ENCODE measurements at places on chromosomes 2 and 18.

DNA sequence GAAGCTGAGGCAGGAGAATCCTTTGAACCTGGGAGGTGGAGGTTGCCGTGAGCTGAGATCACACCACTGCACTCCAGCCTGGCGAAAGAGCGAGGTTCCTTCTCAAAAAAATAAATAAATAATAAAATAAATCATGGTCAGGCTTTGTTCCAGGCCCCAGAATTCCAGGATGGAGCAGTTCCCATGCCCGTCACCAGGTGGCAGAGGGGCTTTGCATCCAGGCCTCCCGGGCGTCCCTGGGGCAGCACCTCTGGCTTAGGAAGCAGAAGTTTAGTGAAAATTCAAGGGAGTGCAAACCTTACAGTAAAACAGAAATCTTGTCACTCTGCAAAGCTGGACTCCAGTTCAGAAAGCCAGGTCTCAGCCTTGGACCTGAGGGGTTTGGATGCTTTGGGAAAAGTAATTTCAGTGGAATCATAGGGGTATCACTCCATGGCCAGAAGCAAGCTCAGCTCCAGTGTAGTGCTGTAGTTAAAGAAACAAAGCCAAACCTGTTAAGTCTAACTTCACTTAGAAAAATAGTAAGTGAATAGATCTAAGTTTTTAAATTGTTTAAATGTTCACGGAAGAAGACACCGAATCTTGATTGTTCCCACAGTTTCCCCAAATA is 512.7 kb downstream of the CMPK2 start:
- no peak for DNase-seq

DNA sequence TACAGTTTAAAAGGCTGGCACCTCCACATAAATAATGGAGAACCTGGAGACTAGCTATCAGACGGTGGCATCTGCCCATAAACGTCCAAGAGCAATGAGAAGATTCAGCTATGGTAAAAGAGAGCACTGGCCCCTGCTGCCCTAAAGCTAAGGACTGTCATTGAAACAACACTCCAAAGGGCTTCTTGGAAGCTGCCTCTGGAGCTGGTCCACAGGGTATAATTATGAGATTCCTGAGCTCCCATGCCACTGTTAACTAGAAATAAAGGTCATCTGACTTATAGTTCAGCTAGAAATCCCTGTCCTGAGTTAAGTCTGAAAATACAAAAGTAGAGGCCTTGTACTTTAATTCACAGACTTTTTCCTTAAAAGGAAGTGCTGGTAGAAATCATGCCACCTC is 39.9 kb upstream of the RBMS1 start:
- no peak for DNase-seq

DNA sequence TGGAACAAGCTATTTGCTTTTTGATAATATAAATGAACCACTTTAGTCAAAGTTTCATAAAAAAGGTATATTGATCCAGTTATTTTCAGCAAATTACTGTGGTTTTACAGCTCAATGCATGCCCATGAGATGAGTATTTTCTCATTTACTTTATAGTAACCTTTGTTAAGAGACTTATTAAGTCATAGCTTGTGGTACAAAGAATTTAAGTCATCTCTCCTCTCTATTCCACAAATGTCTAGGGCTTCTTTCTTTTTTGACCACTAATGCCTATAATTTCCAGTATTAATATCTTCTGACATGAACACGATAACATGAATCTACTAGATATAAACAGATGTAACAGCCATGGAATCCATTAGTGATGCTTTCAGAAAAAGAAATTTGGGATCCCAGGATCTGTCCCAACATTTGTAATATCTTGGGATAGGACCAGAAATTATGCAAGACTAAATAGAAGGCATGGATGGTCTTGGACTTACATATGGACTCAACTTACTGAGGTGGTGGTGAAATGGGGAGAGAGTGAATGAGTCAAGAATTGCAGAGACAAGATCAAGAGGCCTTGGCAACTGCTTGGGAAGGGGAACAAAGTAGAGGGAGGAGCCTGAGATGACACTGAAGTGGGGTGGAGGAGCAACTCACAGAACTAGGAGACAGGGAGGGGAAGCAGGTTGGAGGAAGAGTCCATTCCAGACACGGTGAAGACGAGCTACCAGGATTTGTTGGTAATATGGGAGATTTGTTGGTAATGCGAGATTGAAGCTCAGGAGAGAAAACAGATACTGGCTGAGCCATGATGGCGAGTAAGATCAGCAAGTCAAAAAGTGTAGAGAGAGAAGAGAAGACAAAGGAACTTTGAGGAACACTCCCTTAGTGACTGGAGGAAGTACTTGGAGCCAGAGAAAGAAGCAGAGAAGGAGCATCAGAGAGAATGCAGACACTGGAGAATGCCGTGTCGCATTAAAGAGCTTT is 42.4 kb upstream of the KDM3A start:
- DNase-seq, result no peak

DNA sequence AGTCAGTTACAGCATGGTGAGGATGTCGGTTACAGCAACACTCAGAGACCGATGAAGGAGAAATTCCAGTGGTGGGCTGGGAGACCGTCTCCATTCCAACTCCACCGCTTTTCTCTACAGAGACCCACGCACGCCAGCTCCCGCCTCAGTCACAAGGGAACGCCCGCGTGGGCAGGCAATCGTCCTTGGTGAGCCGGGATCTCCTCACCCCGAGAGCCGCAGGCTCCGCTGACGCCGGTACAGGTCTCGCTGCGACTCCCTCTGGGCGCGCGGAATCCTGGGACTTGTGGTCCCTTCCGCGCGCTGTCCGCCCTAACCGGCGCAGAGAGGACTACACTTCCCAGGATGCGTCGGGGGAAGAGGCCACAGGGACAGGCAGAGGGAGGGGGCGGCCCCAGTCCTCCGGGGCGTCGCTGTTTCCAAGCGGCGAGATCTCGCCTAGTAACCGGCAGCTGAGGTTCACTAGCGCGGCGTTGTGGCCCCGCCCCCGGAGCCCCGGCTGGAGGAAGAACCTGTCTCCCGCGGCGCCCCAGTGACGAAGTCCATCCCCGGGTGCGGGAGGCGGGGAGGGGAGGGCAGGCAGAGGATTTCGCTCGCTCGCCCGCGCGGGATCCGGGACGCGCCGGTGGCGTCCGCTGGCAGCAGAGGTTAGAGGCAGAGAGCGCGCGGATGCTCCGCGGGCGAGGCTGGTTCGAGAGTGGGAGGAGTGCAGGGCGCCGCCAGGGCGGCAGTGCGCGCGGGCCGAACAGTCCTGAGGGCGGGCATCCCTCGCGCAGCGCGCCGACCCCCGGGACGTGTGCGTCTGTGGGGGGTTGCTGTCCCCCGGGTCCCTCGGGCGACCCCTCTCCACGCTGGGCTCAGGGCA is at the start of gene EML6:
EML6 (plus strand) TSS at position 532 of the 865 bp plus-strand sequence. CDS start 1,400 bp downstream, outside the sequence.
- peak; percentile 97 for DNase-seq
